Fibroblast of skin of back (primary cell): ENCODE measurements at places on chromosomes 12 and 14.

DNA sequence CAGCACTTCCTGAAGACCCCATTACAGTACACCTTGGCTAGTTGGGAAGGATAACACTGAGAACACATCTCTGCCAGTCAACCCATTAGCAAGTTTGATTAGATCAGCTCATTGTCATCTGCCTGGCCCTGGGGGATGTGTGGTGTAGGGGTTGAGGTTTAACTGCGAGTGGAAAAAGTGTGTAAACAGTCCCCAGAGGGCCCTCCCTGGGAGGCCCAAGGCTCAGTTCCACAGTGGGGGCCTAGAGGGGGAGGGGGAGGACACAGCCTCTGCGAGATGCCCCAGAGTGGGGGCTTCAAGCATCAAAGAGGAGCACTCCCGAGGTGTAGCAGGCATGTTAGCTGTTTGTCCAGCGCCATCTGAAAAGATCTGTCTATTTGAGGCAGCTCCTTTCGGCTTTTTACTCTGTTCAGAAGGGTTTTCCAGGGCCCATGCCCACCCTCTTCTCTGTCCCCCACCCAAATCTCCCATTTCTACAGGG, 344 bp downstream of the LPAR5 start:
- peak; percentile 50 for DNase-seq

- DNase-seq: no peak
Observed at GRCh38 chr14:99033951-99034350, 238.0 kb downstream of the BCL11B start.

GRCh38 chr12:108375986-108376663, 37.0 kb upstream of the CMKLR1 start:
- peak; percentile 87 for DNase-seq

- no peak for DNase-seq
Observed at GRCh38 chr14:32324601-32325000, 4.5 kb upstream of the AKAP6 start.

GRCh38 chr12:38588624-38589305, 272.2 kb downstream of the ALG10B start:
- DNase-seq: no peak

DNA sequence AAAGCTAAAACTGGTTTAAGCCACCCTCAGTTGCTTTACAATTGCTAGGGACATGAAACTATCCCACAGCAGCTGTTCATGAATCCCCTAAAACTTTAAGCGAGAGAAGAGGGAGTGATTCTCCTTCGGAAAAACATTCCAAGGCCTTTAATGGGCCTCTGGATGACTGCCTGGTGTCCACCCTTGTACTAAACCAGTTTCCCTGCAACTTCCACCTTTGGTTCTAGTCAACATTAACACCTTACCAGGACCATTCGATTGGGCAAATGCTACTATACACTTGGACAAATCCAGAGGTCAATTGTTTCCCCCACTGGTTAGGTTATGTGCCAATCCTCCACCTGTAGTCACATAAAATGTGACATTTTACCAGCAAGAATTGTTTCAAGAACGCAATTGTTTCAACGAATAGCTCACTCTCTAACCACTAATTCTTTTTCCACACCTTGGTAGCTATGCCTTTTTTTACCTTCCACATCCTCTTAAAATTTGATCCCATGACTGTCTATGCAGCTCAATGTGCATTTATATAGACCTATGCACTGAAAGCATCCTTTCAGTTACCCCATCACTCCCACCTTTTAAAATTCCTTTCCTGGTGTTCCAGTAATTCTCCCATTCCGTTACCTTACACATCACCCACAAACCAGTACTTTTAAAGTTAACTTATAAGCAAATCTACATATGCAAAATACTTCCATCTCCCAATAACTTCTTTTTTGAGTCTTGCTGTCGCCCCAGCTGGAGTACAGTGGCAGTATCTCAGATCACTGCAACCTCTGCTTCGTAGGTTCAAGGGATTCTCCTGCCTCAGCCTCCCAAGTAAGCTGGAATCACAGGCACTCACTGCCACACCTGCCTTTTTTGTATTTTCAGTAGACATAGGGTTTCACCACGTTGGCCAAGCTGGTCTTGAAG, 3.6 kb downstream of the UBC start:
- no peak for DNase-seq

- DNase-seq: no peak
Observed at GRCh38 chr12:14577344-14577743, 9.7 kb upstream of the PLBD1 start.

DNA sequence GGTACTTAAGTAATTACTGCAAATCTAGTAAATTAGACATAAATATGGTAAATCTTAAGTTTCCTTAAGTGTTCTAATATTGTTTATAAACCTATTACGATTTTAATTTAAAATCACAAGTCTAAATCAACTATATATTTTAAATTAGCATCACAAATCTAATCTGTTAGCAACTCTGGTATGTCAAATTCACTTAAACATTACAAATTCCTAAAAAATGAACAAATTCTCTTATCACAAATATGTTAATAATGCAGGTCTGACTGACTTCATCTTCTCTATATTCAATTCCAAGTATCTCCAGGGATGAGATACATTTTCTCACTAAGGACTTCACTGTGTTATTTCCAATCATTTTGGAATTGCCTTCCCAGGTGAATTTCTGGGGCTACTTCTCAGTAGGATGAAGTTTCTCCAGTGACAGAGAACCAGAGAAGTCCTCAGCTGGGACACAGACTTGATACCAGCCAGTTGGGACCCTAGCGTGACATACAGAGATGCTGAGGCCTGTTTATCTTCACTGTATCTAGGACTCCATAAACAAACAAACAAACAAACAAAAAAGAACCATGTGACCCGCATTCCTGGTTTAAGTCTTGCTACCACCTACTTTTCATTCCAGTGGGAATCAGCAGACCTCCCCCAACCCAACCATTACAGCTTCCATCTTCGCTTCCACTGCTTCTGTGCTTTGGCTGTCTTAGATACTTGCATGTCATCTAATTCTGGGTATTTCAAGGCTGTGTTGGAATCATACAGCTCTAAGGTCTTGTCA, 21.8 kb downstream of the CFAP251 start:
- no peak for DNase-seq

DNA sequence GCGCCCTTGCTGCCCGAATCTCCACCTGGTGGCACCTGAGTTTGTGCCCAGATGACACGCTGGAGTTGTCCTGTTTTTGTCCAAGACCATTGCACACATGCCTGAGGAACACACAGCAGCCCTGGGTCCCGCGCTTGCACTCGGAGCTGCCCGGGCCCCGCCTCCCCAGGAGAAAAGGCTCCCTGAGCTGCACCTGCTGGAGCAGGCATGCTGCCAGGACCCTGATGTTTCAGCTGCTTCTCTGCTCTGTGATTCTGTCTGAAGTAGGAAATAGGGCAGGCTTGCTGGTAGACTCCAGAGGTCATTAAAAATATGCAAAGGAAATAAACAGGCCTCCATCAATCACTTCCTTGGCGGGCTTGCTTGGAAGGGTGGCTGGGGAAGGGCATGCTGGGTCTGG, 271.6 kb downstream of the CACNA1C start:
- no peak for DNase-seq

- no peak for DNase-seq
Observed at GRCh38 chr12:113476176-113476986, 4.7 kb upstream of the LHX5 start.

DNA sequence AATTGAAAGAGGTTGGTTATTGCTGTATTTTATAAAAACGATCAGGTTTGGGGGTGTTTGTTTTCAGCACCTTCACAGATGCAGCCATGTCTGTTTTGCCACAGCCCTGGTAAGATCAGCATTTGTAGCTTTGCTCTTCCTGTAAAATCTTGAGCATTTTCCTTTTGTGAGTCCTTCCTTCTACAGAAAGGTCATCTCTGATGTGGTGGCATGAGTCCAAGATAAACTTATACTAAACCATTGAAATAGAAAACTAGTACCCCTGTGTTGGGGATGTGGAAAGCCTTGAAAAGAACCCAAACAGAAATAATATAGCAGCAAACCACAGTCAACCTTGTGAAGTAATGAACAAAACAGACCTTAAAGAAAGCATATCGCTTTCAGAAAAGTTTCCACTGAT, 85.5 kb downstream of the TGFB3 start:
- no peak for DNase-seq

DNA sequence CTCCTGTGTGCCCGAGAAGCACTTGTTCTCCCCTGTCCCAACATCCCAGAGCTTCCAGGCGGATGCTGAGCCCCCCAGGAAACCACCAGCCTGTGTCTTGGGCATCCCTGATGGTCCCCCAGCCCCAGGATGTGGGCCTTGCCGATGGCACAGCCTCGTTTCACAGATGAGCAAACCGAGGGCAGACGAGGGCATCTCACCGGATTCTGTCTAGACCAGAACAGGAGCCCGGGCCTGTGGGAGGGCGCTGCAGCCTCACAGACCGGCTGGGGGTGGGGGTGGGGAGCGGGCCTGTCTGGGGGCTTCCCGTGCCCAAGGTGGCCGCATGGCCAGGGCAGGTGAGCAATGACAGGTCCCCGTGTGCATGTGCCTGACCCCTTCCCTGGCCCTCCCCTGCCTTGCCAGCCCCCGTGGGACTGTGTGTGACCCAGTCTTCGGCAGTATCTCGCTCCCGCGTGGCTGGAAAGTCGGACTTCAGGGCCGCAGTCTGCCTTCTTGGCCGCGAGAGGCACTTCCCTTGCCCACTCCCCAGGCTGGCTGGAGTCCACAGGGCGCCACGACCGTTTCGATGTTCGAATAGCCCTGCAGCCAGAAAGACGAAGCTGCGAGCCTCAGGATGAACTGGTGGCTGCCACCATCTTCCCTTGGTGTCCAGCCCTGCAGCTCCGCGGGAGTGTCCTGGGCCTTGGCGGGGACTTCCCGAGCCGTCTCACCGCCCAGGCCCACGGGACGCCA, 8.9 kb downstream of the RFLNA start:
- DNase-seq: no peak

DNA sequence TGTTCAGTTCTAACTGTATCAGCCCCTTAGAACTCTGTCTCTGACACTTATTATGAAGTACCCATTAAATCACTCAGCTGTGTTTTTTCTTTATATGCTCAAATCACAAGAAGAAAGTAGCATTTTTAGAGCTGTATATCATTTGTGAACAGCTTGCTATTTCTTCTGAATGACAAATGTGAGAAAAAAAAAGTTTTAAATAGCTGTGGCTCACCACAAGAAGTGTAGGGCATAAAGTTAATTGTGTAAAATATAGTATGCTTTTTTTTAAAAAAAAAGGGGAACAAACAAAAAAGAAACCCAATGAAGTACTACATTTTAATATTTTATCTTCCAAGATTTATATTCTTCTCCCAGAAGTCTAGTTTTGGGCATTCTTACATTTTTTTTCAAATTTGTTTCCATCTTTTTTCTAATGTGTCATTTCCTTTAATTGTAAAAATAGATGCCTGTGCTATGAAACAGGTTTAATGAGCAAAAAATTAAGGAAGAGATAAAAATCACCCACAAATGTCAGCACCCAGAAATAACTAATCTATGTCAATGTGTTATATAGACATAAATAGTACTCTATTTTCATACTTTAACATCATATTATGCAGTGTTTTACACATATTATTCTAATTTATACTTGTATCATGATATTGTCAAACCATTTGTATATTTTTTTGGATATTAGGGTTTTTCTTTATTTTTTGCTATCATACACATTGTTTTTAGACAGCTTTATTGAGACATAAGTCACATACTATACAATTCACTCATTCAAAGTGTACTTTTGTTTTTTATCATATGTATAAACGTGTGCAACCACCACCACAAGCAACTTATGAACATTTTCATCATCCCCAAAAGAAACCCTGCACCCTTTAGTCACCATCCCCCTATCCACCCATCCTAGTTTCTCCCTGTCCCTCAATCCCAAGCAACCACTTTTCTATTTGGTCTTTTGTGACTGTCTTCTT, 22.4 kb upstream of the LRRK2 start:
- DNase-seq: no peak

GRCh38 chr12:7354529-7354928, 50.7 kb downstream of the ACSM4 start:
- DNase-seq: peak; percentile 16

GRCh38 chr12:119325813-119326212, 8.7 kb upstream of the CCDC60 start:
- DNase-seq: no peak

DNA sequence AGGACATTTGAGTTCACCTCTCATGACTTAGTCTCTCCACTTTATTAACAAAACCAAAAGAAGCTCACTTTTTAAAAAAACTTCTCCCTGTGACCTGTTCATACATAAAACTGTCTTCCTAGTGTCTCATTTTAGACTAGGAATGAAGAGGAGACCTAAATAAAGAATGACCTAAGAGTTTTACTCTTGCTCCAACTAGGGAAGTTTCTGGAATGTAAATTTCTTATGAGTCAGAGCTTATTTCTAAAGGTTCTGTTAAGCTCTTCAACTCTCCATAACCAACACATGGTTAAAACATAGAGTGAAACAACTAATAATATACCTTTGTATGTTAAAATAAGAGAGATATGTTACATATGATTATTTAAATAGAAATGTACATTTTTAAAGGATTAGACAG, 369.8 kb downstream of the EMP1 start:
- peak; percentile 41 for DNase-seq

DNA sequence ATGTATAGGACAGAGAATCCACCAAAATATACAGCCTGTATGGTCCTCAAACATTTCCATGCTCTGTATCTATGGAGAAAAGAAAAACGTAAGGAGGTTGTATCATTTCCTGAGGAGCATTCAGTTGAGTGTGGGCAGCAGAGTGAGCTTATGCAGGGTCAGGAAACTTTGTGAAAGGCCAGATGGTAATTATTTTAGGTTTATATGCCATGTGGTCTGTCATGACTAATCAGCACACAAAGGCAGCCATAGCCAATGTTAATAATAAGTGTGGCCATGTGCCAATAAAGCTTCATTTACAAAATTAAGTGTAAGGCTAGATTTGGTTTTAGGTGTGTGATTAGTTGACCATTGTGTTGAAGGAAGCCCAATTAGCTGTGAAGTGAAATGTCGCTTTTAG, 33.2 kb upstream of the A2M start:
- DNase-seq: no peak

GRCh38 chr12:52956987-52957386, 8.1 kb downstream of the KRT18 start:
- no peak for DNase-seq

DNA sequence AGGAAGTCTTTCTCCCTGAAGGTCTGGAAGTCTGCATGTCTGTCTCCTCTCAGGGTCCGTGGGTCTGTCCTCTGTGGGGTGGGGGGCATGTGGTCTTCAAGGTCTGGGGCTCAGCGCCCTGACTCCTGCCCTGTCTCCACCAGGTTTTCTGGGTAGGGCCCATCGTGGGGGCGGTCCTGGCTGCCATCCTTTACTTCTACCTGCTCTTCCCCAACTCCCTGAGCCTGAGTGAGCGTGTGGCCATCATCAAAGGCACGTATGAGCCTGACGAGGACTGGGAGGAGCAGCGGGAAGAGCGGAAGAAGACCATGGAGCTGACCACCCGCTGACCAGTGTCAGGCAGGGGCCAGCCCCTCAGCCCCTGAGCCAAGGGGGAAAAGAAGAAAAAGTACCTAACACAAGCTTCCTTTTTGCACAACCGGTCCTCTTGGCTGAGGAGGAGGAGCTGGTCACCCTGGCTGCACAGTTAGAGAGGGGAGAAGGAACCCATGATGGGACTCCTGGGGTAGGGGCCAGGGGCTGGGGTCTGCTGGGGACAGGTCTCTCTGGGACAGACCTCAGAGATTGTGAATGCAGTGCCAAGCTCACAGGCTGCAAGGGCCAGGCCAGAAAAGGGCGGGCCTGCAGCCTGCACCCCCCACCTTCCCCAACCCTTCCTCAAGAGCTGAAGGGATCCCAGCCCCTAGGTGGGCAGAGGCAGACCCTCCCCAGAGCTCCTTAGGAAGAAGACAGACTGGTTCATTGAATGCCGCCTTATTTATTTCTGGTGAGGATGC, 3.4 kb downstream of the AQP5 start:
- DNase-seq: no peak

GRCh38 chr12:132211816-132212215, 67.6 kb downstream of the NOC4L start:
- no peak for DNase-seq

- DNase-seq: peak; percentile 81
Observed at GRCh38 chr12:22287776-22288621, 46.5 kb downstream of the ST8SIA1 start.
